SK-N-SH (cell line): ENCODE measurements at places on chromosomes 11 and 22. TPM values are rescaled to one million over a fixed set of nuclear protein-coding genes. Genes with fewer than 3 reads are reported as not detected.

DNA sequence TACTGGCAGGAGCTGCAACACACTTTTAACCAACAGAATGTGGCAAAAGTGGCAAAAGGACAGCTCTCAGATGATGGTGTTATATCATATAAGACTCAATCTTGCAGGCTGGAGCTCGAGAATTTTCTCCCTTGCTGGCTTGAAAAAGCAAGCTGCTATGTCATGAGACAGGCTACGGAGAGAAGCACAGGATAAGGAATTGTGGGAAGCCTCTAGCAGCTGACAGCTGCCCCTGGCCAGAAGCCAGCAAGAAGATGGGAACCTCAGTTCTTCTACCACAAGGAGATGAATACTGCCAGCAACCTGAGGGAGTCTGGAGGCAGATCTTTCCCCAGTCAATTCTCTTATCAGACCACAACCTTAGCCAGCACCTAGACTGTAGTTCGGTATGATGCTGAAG, 24.6 kb downstream of the FXYD6 start:
- no peak for DNase-seq

Gene CD6
- not detected in 2 replicates for polyA plus RNA-seq

Gene WEE1
- polyA plus RNA-seq = 16.9 and 20.6 TPM in 2 replicates

DNA sequence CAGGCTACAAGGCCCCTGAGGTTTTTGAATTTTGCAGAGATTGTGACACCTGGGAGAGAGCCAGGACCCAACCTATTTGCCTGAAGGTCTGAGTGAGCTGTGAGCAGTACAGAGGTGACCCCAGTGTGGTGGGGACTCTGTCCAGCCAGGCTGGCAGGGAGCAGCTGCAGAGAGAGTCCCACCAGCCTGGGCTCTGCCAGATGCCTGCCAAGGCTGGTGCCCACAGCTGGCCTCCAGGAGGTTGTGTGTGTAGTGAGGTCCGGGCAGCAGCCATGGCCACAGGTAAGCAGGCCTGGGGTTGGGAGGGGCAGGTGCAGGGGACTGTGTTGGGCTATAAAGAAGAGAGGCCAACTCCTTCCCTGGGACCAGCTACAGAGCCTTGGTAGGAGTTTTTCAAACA, 144.8 kb downstream of the CRYBB2 start:
- no peak for DNase-seq

DNA sequence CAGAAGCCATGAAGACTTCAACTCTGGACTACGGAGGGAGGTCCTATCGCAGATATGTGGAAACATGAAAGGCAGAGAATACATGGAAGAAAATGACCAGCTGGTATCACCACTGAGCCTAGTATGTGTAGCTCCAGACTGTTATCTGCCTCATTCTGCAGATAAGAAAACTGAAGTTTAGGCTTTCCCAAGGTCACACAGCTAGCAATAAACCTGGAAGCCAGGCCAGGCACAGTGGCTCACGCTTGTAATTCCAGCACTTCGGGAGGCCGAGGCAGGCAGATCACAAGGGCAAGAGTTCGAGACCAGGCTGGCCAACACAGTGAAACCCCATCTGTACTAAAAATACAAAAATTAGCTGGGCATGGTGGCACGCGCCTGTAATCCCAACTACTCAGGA, 15.6 kb upstream of the VWCE start:
- no peak for DNase-seq

GRCh38 chr11:19379465-19379864, 138.7 kb upstream of the E2F8 start:
- no peak for DNase-seq

DNA sequence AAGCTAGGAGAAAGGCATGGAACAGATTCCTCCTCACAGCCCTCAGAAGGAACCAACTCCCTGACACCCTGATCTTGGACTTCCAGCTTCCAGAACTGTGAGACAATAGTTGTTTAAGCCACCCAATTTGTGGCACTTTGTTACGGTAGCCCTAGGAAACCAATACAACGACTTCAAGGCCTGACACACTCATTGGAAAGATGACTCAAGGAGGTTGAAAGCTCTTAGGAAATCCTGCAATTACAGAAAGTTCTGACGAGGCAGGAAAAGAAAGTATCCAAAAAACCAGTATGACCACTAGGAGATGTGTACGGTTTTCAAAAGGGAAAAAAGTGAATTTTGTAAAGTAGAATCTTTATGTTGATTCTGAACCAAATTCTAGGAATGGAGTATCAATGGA, 161.4 kb downstream of the SWAP70 start:
- DNase-seq = no peak

DNA sequence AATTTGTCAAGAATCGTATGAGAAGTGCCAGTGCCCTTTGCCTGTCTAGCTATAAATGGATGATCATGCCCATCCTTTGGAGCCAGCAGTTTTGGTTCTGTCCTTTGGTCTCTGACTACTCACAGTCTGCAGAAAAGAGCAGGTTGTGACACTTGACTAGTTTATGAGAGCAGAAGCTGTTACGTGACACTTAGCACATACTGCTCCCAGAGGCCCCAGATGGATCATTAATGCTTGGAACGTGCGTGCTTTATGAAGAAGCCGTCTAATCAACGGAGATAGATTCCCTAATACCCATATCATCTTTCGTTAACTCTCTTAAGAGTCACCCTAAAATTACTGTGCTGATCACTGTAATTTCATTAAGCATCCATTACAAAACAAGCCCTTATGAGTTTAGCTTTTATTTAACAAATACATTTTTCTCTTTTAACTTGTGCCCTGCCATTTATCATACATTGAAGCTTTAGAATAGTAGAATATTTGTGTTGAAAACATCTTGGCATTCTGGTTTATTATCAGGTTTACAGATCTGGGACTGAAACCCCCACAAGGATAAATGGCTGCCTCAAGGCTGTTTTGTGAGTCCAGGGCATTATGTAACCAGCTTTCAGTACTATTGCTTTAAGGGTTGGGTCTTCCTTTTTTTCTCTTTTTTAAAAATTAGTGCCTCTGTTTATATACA, 47.0 kb upstream of the ADORA2A start:
- no peak for DNase-seq

DNA sequence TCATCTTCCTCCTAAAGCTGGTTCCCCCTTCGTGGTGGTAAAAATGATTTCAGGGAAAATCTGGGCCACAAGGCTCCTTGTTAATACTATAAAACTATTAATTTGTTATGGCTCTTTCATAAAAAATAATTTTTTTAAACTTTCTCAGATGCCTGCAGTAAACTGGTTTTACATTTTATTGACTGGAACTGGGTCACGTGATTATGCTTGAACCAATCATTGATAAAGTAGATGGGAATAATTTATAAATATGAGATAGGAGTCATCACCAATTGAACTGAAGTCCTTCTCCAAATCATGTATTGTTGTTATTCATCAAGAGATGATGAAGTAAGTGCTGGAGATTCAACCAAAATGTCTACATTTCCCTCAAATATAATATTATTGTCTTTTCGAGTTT, 138.4 kb downstream of the SLC17A6 start:
- no peak for DNase-seq

DNA sequence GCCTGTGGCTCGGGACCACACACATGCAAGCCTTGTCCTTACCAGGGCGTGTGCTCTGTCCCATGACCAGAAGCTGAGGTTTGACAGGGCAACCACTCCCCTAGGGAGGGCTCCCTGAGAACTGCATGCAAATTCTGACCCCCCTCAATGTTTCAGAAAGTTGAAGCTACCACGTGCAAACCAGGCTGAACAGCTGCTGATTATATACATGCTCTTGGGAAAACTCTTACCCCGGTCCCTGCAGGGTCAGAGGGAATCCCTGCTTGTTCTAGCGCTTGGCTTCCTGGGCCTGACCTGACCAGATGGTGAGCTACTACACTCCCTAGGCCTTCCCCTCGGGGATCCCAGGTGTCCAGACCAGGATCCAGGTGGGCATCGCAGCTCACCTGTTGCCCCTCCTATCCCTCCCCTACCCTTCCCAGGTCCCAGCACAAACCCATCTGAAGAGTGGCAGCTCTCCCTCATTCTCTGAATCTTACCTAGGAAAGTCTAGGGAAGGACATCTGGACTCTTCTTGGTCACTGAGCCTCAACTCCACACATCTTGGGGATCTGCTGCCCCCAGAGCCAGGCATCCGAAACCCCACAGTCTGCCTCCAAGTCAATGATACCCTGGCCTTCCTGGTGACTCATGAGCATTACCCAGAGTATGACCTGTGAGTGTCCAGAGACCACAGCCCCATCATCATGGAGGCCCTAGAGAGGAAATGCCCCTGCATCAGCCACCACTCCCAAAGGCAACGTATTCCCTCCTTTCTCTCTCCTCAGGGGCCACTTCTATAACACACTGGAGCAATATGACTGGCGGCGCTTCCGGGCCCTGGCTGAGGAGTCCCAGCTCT, 61.5 kb downstream of the BTG4 start:
- no peak for DNase-seq

DNA sequence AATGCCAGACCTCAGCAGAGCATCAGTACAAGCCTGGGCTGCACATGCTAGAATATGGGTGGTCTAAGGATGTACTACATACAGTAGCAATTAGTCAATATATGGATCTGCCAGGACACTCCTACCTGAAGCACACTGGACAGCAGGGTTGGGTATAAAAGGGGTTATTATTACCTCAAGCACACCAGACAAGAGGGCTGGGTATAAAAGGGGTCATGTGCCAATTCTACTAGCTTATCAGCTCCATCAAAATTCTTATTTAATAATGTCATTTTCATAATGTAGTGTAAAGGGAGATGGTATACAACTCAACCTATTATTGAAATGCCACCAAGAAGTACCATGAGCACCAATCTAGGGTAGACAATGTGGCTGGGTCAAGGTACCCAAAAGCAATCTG, 44.7 kb upstream of the PRODH start:
- DNase-seq = no peak

DNA sequence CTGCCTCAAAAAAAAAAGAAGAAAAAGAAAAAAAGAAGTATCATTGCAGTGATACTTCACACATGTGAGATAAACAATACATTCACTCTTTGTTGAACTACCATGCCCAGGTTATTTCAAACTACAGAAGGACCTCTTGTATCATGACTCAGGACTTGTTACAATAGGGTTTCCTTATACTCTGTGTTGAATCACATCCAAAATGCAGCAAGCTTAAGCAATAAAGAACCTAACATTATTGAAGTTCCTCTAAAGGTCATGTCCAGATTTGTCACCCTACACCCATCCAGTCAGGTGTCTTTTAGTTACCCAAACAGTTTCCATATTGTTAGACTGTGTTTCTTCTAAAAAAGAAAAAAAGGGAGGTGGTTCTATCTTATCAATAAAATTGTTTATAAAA, 26.9 kb upstream of the ALKBH3 start:
- no peak for DNase-seq

GRCh38 chr11:61021661-61022212, 50.3 kb downstream of the CD6 start:
- no peak for DNase-seq

- DNase-seq = no peak
Measured at GRCh38 chr11:111419641-111420327, 40.7 kb upstream of the POU2AF1 start.

DNA sequence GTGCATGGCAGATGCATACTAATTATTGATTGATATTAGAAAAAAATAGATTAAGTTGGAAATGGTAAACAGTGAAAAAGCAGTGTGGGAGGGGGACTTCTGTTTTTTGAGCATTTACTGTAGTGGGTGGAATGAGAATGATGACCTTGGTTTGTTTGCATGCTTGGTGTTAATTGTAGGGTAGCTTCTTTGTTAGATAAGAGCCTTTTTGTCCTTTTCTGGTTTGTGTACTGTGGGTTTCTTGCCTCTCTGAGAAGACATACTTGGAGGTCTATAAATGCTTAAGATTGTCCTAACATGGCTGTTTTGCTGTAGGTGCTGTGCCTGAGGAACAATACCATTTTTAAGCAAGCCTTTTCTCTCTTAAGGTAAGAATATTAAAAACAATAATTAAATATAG, 17.0 kb downstream of the MRPL48 start:
- DNase-seq = no peak

- no peak for DNase-seq
Measured at GRCh38 chr11:119551420-119552105, 128.6 kb upstream of the THY1 start.

DNA sequence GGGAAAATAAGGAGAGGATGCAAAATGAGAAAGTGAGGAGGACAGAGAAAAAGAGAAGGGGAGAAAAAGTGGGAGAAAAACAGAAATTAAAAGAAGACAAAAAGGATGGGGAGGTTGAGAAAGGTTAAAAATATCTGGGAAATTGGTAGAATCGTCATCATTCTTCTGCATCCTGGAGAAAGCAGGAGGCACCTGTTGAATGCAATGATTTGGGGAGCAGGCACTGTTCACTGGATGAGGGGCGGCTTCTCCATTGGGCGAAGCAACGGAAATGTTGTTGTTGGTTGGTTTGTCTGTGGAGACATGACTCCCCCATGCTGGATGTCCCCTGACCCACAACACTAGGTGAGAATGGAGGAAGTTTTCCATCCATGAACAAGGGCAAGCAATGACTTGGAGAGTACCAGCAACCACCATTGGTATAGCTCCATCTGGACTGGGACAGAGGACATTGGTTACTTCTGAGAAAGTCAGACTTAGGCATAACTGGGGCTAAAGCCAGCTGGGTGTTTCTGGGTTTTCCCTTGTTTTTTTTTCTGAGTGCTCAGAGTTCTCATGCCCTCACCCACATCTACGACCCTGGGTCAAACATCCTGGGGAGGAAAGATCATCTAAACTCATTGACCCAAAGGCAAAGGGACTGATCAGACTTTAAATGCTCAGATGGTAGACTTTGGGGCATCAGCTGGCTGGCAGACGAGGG, 11.9 kb upstream of the CD44 start:
- no peak for DNase-seq

DNA sequence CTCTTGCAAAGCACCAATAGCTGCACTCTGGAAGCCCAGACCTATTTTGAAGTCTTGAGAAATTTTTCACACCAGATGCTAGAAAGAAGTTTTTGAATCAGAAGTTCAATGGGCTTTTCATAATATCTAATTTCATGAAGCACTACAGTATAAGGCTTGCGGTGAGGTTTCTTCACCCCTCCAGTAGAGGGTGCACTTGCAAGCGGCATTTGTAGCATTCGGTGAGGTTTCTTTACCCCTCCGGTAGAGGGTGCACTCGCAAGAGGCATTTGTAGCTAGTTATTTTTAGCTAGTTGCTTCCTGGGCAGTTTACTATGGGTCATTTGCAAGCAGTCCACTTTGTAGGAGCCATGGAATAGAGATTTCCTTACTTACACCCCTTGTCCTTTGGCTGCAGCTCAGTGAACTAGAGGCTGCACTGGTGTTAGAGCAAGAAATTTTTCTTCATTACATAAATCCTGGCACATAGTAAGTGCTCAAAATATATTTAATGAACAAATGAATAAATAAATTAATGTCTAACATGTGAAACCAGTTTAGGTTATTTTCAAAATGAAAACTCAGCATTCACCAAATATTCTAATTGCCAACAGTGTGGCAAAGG, 7.8 kb upstream of the NOX4 start:
- DNase-seq = no peak

Gene CREB3L1
- polyA plus RNA-seq = 5.6 and 14.0 TPM in 2 replicates
